ENCODE measurements at places on chromosomes 2 and 18. TPM values are rescaled to one million over a fixed set of nuclear protein-coding genes. Genes with fewer than 3 reads are reported as not detected.

The BCL2L11 gene
- total RNA-seq = 8.1 TPM

The PSMA8 gene
- total RNA-seq = not detected

The TMEM198 gene
- 0.62 TPM for total RNA-seq

The TMEM247 gene
- total RNA-seq = not detected

The CHRNG gene
- total RNA-seq = not detected

The STK25 gene
- 112 TPM for total RNA-seq

The ASPRV1 gene
- total RNA-seq = 0.38 TPM

The UPP2 gene
- not detected for total RNA-seq

All from A549 treated with AZD2906 at 1 μM for 4 hours (cell line).